ENCODE measurements at places on chromosomes 16 and 17.

DNA sequence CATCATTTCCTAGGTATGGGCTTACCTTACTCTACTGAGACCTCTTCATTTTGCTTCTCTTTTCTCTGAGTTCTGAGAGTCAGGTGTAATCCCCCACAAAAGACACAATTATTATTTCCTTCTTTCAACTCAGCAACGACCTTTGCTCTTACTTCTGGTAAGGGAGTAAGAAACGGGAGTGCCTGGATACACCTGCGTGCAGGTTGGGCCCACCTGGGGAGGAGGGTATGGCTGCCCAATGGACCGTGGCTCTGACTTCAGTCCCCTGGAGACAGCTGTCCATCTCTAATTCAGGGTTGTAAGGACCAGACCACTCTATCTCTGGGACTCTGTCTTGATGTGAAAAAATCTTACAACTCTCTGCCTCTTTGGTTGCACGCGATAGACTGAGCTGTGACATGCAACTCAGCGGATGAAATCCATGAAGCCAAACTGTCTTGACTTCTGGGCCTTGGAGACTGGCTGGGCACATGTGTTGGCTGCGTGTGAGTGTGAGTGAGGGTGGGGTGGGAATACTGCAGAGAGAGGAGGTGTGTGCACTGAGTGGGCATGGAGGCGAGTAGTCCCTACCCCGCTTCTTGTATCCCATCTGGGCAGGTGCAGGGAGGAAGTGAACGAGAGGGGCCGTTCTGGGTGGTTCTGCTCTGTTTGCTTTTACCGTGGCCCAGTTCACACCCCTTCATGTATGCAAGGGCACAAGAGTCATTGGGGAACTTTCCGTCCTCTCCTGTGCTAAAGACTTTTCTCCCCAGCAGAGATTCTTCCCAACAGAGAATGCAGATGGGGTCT is 1.2 kb downstream of the TMEM238L start:
- no peak for DNase-seq

DNA sequence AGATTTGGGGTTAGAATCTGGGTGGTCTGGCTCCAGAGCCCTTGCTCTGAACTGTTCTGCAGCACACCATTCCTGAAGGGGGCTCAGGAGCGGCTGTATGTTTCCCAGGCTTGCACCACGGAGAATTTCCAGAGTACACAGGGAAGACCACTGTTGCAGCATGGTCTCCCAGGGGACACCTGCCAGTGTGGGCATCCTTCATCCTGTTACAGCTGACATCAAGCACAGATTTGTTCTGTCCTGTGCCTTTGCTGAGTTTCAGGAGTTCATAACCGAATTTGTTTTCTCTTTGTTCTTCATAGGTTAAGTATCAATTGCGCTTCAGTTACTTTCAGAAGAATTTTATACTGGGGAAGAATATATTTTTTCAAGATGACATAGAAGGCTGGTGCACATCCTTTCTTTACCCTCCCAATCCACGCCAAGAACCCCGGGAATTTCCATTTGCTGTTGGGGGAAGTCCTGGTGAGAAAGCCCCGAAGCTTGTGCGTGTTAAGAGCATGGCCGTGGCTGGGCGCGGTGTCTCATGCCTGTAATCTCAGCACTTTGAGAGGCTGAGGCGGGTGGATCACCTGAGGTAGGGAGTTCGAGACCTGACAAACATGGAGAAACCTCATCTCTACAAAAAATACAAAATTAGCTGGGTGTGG is 26.3 kb upstream of the ABCA3 start:
- DNase-seq = no peak

DNA sequence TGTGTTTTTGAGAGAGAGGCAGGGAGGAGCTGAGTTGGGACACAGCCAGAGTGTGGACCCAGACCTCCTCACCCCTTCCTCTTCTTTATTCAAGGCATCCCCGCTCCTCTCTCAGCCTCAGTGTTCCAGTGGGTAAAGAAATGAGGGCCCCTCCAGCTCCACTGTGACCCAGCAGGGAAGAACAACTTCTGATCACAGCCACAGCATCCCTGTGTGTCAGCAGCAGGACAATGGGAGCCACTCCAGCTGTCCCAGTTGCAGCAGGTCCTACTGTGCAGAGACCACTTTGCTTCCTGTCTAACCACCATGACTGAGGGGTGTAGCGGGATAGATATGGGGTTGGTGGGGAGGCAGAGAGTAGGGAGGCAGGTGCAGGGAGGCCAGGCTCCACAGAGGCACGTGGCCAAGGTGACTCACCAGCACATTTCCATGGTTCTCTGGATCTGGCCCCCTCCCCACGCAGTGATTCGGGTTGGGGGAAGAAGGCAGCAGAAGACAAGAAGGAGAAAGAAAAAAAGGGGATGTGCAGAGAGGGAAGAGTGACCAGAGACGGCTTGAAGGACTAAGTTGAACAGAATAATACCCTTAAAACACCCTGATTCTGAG is 24.5 kb downstream of the PIK3R5 start:
- no peak for DNase-seq

DNA sequence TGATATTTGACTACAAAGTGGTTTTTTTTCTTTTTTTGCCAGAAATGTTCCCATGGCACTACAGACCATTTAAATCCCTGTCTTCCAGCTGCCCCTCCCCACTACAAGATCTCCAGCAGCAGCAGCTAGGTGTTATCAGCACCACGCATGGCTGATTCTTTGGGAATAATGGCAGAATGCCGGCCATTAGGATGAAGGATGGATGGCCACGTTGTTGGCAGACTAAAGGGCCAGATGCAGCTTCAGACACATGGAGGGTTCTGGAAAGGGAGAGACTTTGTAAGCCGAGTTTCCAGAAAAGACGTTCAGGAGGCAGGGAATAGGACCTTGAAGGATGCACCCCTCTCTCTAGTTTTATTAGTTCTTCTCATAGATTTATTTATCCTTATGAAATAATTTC is 10.3 kb upstream of the MED9 start:
- DNase-seq = no peak

DNA sequence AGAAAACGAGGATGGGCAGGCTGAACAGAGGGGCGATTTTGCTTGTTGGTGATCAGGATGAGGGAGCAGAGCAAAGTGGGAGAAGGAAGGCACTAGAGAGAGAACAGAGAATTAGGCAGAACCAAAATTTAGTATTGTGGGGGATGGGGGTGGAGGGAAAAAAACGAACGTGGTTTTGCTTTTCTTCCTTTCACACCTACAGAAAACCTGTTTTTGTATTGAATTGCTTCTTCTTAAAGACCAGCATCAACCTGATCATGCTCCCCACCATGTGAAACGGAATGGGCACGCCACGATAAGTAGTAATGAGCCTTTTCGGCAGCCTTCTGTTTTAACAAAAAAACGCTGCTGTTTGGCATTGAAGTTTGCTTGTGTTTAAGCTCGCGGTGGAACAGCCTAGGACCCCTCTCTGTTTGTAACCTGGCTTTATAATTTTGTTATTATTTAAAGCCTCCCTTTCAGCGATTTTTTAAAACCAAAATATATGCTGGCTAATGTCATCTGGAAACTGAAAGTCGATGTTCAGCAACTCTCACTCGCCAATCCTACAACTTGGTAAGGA is 36.8 kb downstream of the ERCC4 start:
- no peak for DNase-seq

- DNase-seq = no peak
Measured at GRCh38 chr17:80492343-80493136, 16.1 kb upstream of the NPTX1 start.

DNA sequence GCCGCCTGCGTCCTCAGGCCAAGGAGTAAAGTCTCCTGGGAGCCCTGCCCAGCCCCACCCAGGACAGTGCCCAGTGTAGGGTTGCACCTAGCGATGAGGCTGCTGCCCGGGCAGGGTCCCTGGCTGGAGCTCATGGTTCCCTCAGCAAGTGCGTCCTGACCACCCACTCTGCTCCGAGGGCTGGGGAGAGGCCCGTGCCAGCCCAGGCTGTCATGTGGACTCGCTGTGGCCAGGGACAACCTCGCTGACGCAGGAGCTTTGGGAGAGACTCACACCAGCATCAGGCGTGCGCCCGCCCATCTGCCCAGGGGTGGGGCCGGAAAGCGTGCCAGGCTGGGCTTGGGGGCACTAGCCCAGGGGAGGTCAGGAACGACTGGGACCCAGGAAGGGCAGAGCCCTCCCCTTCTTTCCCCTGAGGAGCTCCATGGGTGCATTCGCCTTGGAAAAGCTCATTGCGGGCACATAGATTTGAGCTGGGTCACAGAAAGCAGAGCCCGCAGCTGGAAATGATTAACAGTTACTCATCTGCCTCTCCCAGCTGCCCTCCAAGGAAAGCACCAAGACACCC is 19.7 kb downstream of the DPEP1 start:
- no peak for DNase-seq

- no peak for DNase-seq
Measured at GRCh38 chr16:74862743-74863244, 88.2 kb upstream of the FA2H start.

GRCh38 chr17:17453088-17453487 is 23.7 kb upstream of the MED9 start:
- no peak for DNase-seq

- no peak for DNase-seq
Measured at GRCh38 chr16:50297301-50298074, 31.1 kb downstream of the ADCY7 start.

GRCh38 chr17:34349751-34350150 is 6.5 kb upstream of the CCL13 start:
- no peak for DNase-seq

- DNase-seq = no peak
Measured at GRCh38 chr17:15269780-15270089, 4.6 kb upstream of the PMP22 start.

- DNase-seq = no peak
Measured at GRCh38 chr17:35245196-35245486, 2.3 kb downstream of the SLFN5 start.

- no peak for DNase-seq
Measured at GRCh38 chr17:73112246-73112645, 19.8 kb upstream of the SLC39A11 start.

DNA sequence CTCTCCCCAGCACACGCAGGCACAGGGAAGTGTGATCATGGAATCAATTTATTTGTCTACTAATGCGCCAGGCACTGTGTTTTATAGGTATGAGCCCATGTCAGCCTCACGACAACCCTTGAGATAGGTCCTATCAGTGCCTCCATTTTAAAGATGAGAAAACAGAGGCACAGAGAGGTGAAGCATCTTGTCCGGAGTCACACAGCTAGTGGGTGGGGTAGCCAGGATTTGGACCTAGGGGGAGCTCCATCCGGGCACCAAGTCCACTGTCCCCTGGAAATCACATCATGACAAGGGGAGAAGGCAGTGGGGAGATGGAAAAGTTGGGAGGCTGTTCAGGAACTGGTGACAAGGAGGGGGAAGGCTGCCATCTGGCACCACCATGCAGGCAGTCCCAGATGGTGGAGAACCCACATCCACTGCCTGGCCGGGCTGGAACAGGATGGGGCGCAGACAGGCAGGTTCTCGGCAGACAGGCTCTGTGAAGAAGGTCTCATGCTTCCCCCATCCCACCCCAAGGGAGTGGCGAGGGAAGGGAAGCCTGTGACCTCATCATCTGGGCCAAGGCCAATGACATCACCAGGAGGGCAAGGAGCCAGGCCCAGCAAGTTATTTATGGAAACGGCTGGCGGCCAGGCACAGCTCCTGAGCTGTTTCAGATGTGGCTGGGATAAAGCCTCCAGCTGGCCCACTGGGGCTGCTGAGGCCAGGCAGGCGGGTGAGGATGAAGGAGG is 126.0 kb upstream of the SDK2 start:
- DNase-seq = peak; percentile 31

DNA sequence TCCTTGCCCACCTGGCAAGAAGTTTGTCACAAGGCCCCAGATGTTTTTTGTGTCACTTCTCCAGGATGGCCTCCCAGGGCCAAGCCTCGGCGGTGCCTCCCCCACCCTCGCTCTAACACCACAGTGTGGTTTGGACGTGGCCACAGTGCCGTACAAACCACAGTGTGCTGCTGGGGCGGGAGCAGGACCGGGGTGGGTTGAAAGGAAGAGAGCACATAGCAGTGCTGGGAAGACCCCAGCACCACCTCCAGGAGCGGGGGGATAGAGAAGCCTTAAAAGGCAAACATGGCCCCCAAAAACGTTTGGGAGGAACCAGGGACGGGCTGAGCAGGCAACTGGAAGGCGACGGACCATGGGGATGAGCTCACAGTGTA is 5.0 kb upstream of the BCL6B start:
- DNase-seq = no peak

- DNase-seq = peak; percentile 46
Measured at GRCh38 chr17:50550661-50551432, 3.9 kb downstream of the SPATA20 start.

GRCh38 chr17:36851250-36851649 is 86.0 kb upstream of the LHX1 start:
- DNase-seq = no peak

DNA sequence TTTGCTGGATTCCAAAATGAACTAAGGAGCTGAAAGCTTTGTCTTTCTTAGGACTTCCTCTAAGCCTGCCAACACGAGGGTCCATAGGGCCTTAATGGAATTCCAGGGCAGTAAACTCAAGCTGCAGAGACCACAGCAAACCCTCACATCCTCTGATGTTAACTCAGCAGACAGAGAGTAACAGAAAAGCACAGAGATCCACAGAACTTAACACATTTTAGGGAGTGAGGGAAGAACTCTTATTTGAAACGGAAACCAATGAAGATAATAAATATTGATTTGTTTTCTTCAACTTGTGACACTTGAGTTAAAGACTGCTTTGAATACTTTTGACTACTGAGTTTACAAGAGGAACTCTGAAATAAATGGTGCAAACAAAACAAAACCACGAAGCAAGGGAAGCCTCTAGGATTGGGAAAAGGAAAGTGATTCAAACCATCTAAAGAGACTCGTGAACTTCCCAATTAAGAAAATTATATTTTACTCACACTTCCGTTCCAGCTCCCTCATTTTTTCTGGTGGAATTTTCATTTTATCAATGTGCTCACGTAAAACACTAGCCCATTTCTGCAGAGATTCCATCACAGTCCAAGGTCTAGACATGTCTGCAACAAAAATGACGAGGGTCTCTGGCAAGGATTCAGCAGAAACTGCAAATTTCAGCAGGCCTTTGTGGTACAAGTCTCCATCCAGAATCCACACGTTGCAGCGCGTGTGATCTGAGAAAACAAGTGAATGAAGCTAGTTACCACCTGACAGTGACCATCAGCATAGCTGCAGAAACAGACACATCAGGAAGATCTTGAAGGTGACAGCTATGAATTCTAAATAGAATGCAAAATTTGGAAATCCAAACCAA is 9.2 kb downstream of the DYNC1LI2 start:
- DNase-seq = no peak

DNA sequence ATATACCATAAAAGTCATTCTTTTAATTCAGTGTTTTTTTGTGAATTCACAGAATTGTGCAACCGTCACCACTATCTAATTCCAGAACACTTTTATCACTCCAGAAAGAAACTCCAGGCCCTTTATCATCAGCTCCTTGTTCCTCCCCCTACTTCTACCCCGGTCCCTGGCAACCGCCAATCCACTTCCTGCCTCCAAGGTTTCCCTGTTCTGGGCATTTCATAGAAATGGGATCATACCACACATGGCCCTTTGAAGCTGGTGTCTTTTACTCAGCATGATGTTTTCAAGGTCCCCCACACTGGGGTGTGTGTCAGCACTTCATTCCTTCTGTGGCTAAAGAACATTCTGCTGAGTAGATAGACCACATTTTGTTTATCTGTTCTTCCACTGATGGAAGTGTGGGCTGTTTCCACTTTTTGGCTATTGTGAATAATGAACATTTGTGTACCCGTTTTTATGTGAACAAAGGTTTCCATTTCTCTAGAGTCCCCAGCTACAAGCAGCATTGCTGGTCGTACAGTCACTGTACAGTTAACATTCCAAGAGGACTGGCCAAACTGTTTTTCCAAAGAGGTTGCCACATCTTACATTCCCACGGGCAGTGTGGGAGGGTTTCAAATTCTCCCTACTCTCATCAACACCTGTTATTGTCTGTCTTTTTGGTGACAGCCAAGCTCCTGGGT is 75.8 kb upstream of the ZNF469 start:
- no peak for DNase-seq

- no peak for DNase-seq
Measured at GRCh38 chr17:13158494-13159240, 140.8 kb upstream of the ELAC2 start.

Data from thoracic aorta (tissue), 2 donors.